ENCODE measurements at places on chromosomes 5 and 9. TPM values are rescaled to one million over a fixed set of nuclear protein-coding genes. Genes with fewer than 3 reads are reported as not detected.

GRCh38 chr9:111854799-111855198 is 41.8 kb upstream of the UGCG start:
- H3K4me1 ChIP-seq = no peaks in the 10 kb centered on the region
- H3K27me3 ChIP-seq = no peaks in the 10 kb centered on the region
- H3K27ac ChIP-seq = no peak overlapping the region
- DNase-seq = no peak

- H3K4me1 ChIP-seq = no peaks in the 10 kb centered on the region
- no peak overlapping the region for H3K27ac ChIP-seq
- no peak for DNase-seq
- H3K36me3 ChIP-seq = no peaks in the 10 kb centered on the region
These were observed 27.9 kb downstream of the ERCC6L2 start for GRCh38 chr9:95903398-95903797.

EFNA5 gene
- 54.4 TPM for total RNA-seq

ENTREP1 gene
- 8.6 TPM for total RNA-seq

GRCh38 chr5:38795986-38796741 is 49.6 kb upstream of the OSMR start:
- no peak overlapping the region for H3K4me3 ChIP-seq
- no peak for DNase-seq
- no peak overlapping the region for H3K27ac ChIP-seq
- no peaks in the 10 kb centered on the region for H3K36me3 ChIP-seq
- peaks cover 2% of the 10 kb centered on the region for H3K4me1 ChIP-seq
- H3K27me3 ChIP-seq = no peaks in the 10 kb centered on the region

TAS2R1 gene
- total RNA-seq = not detected

FCN2 gene
- total RNA-seq = 3.6 TPM

TMEM252 gene
- 111 TPM for total RNA-seq

SLC6A19 gene
- 2.2 TPM for total RNA-seq

GRCh38 chr5:43338862-43339261 is 25.6 kb upstream of the HMGCS1 start:
- no peaks in the 10 kb centered on the region for H3K36me3 ChIP-seq
- no peak overlapping the region for H3K27ac ChIP-seq

PDE4D gene
- total RNA-seq = 78.9 TPM

CCDC183 gene
- 0.88 TPM for total RNA-seq

Data from kidney (tissue), 22 donors.